Activated CD8-positive, alpha-beta memory T cell treated with anti-CD3 and anti-CD28 coated beads, Interleukin-2, amount 10 ng/mL, durations not matched to agents 7 days and 5 days (primary cell): ENCODE measurements at places on chromosomes 7 and 10. TPM values are rescaled to one million over a fixed set of nuclear protein-coding genes. Genes with fewer than 3 reads are reported as not detected.

Gene CHAT
- total RNA-seq: not detected

Gene C10orf88
- total RNA-seq: 11.8 TPM

Gene CRHR2
- not detected for total RNA-seq

Gene NUTM2E
- total RNA-seq: not detected

Gene NME8
- not detected for total RNA-seq
